Tibial artery (tissue), 4 donors: ENCODE measurements at places on chromosomes 5 and 9.

GRCh38 chr9:6045364-6045763 lies 29.9 kb upstream of the RANBP6 start:
- no peak for DNase-seq

GRCh38 chr5:127813633-127814587 lies 110.7 kb downstream of the CCDC192 start:
- DNase-seq = no peak

GRCh38 chr5:134957920-134958608 lies 9.6 kb upstream of the CATSPER3 start:
- DNase-seq = no peak

DNA sequence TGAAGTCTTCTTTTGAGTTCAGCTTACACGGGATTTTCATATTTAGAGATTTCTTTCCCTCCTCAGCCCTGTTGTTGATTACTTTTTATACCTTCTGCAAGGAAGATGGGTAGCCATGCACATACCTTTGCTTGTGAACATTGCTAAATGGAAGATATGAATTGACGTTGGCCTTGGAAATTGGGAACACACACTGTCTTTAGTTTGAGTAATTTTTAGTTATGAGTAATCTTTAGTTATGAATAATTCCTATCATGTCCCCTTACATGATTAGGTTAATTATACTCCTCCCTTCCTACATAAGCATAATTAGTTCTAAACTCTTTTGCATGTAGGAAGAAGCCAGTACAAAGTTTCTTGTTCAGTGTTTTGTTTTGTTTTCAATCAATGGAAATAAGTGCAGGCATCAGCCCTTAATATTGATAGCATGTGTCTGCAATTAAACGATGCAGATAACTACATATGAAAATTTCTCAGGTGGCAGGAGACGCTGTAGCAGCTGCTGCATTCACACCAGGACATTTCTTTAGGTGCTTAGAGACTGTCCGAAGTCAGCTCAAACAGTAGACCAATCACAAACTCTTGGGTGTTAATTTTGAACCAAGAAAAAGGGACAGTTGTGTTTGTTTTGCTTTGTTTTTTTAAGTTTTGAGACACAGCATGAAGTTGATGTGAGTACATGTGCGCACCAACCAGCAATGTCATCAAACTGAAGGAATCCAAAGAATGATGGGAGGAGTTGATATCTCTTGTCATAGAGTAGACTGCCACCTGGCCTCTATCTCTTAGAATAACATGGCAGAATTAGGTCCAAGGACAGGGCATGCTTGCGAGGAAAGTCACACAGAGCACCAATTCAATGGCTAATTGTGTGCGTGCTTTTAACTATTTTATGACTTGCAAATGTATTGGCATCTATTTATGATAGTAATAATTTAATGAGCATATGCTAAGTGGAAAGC lies 51.4 kb downstream of the SMARCA2 start:
- DNase-seq = no peak

- no peak for DNase-seq
Measured at GRCh38 chr9:112002131-112002846, 105.7 kb downstream of the UGCG start.

DNA sequence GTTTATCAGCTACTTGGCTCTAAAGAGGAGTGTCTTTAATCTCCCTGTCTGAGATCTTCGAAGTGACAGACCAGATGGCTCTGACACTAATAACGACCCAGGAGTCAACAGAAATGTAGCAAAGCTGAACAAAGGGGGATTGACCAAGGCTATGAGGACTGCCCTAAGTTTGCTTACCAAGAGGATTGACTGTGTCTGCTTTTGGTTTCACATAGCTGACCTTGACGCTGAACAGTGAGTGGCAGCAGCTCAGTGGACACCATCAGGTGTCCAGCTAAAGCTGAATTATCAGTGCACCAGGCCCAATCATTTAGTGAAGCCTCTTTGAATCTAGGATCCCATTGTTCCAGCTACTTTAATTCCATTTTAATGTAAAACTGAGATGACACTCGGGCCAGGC lies 262.6 kb downstream of the COX7C start:
- DNase-seq = no peak

DNA sequence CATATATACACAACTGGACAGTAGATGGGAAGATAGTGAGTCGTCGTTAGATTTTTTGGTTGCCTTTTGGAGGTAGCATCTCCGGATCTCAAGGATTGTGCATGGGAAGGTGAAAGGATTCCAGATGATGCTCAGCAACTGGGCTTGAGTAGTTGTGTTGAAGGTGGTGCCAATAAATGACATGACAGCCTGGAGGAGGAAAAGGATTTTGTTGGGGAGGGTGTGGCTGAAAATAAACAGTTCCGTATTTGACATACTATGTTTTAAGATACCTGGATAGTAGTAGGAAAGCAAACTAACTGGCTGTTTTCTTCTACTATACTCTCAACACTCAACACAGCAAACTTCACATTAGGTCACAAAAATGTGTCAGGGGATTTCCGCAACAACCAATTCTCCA lies 62.4 kb downstream of the SREK1 start:
- DNase-seq = no peak

- no peak for DNase-seq
Measured at GRCh38 chr5:170651604-170652277, 131.8 kb upstream of the GABRP start.

GRCh38 chr5:60076746-60077145 lies 183.2 kb upstream of the PDE4D start:
- no peak for DNase-seq

DNA sequence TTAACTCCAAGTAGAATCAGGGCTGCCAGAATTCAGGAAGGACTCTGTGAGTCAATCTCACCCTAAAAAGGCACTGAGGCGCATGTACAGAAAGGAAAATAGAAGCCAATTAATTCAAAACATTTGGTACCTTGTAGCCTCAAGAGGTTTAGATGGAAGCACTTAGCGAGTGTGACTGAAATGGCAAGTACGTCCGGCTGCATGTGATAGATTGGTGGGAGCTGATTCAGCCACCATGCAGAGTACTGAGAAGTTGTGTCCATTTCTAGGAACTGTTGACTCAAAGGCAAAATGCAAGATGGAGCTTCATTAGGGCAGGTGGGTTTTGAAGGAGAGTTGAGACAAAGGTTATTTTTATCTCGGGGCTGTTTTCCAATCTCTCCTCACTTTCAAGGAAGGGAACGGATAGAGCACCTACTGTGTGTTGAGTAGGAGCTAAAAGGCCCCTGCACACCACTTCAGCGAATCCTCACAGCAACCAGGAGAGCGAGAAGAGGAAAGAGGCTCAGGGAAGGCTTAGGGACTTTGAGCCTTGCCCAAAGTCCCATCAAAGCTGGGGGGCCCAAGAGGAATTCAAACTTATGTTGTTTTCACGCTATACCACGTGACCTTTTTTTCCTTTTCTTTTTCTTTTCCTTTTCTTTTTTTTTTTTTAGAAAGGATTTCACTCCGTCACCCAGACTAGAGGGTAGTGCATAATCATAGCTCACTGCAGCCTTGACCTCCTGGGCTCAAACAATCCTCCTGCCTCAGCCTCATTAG lies 34.6 kb upstream of the CPEB4 start:
- DNase-seq = no peak

DNA sequence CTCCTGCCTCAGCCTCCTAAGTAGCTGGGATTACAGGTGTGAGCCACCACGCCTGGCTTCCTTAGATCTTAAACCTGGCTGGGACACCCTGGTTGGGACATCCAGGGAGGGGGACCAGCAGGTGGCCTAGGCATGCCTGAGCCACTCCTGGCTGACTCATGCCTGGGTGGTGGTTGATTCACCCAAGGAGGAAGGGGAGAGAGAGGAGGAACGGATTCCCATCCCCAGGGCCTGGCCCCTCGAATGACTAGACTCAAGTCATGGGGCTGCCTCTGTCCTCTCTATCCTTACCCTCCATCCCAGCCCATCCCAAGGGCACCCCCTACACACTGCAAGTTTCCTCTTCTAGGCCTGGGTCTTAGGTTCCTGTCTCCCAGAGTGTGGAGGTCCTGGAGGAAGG lies 12.7 kb downstream of the EEIG1 start:
- no peak for DNase-seq

DNA sequence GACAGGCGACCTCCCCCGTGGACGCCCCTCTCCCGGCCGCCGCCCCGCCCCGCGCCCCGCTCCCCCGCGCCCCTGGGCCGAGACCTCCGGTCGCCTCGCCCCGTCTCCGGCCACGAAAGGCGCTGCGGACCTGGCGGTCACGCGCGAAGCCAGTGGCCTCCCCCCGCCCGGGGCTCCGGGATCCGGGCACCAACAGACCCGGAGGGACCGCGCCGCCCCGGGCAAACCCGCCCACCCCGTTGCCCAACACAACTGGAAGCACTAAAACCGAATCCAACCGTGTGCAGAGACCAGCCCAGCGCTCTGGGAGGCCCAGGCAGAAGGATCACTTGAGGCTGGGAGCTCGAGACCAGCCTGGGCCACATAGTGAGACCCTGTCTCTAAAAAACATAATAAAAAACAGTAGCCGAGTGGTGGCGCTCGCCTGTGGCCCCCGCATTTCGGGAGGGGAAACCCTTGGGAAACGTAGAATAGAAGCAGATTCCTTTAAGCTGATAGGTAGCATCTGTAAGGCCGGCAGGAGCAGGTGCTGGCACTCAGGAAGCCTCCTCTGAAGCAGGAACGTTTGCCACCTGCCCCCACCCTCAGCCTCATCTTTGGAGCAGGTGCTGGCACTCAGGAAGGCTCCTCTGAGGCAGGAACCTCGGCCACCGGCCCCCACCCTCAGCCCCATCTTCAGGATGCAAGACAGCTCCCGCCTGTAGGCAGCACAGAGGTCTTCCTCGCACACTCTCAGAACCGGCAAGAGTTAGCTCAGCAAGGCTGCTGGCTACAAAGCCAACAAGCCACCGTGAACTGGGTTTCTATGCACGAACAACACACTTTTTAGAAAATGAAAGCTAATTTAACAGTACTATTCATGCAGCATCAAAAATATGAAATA lies 4.6 kb upstream of the SLC9A3 start:
- no peak for DNase-seq
